ENCODE measurements at places on chromosomes 1 and 21.

GRCh38 chr1:59428828-59429227 is 131.9 kb downstream of the FGGY start:
- DNase-seq = no peak

- DNase-seq = no peak
These were observed 127.7 kb downstream of the SPATA46 start for GRCh38 chr1:162248854-162249535.

GRCh38 chr1:81551946-81552345 is 248.8 kb upstream of the ADGRL2 start:
- no peak for DNase-seq

GRCh38 chr1:94909486-94909885 is 17.4 kb downstream of the CNN3 start:
- DNase-seq = no peak

DNA sequence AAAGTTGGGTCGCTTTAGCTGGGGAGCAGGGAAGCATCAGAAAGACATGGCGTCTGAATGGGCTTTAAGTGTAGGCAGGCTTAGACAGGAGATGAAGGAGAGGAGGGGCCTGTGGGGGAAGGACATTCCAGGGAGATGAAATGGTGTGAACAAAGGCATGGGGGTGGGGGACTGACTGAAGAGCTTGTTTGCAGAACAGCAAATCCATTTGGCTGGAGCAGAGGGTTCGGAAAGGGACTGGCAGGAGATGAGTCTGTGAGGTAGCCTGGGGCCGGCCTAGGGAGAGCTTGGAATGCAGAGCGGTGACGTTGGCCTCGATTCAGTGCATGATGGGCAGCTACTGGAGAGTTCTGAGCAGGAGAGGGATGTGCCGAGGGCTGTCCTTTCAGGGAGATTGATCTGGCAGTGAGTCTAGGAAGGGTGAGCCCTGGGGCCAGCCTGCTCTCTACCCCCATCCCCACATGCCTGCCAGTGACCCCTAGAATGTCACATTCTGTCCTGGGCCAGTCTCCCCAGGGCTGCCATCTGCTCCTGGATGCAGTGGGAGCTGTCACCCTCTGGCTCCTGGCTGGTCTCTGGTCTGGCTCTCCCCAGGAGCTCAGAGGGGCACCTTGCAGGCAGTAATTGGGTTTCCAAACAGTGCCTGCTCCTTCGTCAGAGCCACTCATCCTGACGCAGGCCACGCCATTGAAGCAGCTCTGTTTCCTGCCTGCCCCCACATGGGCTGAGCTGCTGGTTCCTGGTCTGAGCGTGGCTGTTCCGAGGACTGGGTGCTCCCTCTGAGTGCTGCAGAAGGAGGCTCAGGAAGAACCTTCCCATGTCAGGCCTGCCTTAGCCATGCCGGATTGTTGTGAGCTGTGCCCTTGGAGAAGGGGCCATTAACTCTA is 22.3 kb upstream of the TMEM222 start:
- no peak for DNase-seq

- no peak for DNase-seq
These were observed 78.3 kb downstream of the EIF4G3 start for GRCh38 chr1:21098186-21098915.

GRCh38 chr1:58000116-58000515 is 546.4 kb downstream of the OMA1 start:
- DNase-seq = no peak

Measured in stimulated activated CD8-positive, alpha-beta memory T cell treated with anti-CD3 and anti-CD28 coated beads, Interleukin-4, amount 100 ng/mL, for 1 hour (primary cell).